ENCODE measurements at places on chromosomes 7 and 10. TPM values are rescaled to one million over a fixed set of nuclear protein-coding genes. Genes with fewer than 3 reads are reported as not detected.

Gene ZNF804B
- total RNA-seq = 0.17 TPM

Gene OGDHL
- 0.37 TPM for total RNA-seq

Gene CYP3A4
- total RNA-seq = not detected

Gene SLC26A3
- total RNA-seq = not detected

Gene ADARB2
- total RNA-seq = 0.21 TPM

Gene NKX2-3
- total RNA-seq = not detected

Gene SOSTDC1
- 5.7 TPM for total RNA-seq

Gene UPK3B
- not detected for total RNA-seq

Gene PTPRZ1
- 0.39 TPM for total RNA-seq

Gene TRPV6
- not detected for total RNA-seq

Gene COX15
- total RNA-seq = 46.6 TPM

Gene EN2
- total RNA-seq = 0.29 TPM

Gene MPP7
- 2.2 TPM for total RNA-seq

Gene MORN4
- total RNA-seq = 4.2 TPM

Gene OR2A12
- total RNA-seq = not detected

Gene RAPGEF5
- total RNA-seq = 0.85 TPM

Gene CNPY1
- not detected for total RNA-seq

Gene ZNF488
- total RNA-seq = 0.53 TPM

Gene OR13A1
- not detected for total RNA-seq

Gene PTN
- 83.7 TPM for total RNA-seq

Gene TLL2
- total RNA-seq = 0.31 TPM

Gene IL15RA
- 14.4 TPM for total RNA-seq

Gene MRC1
- not detected for total RNA-seq
